Pancreas (tissue), 10 donors: ENCODE measurements at places on chromosomes 3 and 15. TPM values are rescaled to one million over a fixed set of nuclear protein-coding genes. Genes with fewer than 3 reads are reported as not detected.

DNA sequence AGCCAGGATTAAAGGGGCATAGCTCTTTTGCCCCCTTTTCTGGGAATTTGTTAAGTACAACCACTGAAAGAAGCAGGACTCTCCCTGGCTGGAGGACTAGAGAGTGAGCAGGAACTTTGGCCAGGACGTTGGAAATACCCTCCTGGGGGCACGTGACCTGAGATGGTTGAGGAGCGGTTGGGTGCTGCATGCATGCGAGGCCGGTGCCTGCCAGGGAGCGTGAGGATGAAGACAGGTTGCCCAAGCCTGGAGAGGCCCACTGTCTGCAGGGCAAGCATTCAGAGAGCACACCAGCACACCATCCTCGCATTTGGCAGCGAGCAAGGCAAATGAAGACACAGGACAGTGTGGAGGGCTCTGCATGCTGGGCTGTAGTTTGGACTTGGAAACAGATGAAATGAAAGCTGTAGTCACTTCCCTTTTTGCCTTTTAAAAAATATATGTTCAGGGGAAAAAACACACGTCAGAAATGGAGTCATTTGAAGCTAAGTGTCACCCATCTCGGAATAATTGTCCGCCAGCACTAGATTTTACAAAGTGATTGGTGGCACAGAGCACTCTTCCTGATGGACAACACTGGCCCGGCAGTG lies 217.6 kb downstream of the SLCO3A1 start:
- peak; percentile 34 for DNase-seq

OR5K2 gene
- not detected for total RNA-seq

GRCh38 chr3:48852151-48852550 lies 4.5 kb upstream of the PRKAR2A start:
- DNase-seq: no peak

DNA sequence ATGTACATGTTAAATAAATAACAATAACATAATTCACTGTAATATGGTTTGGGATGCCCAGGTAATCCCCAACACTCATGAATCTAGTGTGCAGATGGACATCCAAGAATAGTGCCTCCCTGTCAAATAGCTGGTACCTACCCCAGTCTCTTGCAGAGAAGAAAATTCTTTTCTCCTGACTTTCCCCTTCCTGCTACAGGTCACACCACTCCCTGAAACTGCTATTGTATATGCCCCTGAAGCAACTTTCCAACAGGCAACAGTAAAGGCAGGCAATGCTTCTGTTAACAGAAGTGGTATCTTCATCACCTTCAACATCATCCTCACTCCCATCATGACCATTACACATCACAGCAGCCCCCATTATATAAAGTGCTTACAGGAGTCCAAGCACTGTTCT lies 431.6 kb downstream of the MAGI1 start:
- DNase-seq: no peak

DNA sequence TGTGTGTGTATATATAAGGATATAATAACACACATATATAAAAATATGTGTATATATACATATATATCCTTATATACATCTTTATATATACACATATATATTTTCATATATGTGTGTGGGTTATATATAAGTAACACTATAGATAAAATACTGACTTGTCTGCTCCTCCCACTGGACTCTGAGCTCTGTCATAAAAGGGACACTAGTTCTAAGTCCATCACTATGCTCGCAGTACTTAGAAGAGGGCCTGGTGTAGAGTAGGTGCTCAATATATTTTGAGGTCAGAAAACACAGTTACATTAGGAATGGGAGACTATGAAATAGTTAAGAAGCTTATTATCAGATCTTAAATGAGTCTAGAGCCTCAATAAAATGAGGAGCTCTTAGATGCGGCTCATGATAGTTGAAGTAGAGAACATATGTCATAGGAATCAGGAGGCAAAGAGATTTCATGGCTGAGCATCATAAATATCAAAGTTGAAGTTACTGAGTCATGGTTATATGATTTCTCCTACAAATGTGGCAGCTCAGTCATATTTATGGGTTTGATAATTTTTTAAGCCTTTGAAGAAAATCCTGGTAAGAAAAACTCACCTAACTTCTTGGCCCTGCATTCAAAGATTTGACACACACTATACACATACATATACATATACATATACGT lies 371.2 kb upstream of the THBS1 start:
- no peak for DNase-seq

DNA sequence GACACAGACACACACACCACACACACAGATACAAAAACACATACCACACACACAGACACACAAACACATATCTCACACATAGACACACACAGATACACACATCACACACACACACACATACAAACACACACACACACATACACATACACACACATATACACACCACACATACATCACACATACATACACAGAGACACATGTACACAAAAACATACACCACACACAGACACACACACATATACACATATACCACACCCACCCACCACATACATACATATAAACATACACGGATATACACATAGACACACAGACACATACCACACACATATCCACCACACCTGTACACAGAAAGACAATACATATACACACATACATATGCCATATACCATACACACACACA lies 66.7 kb downstream of the RASGRF1 start:
- DNase-seq: no peak

DNA sequence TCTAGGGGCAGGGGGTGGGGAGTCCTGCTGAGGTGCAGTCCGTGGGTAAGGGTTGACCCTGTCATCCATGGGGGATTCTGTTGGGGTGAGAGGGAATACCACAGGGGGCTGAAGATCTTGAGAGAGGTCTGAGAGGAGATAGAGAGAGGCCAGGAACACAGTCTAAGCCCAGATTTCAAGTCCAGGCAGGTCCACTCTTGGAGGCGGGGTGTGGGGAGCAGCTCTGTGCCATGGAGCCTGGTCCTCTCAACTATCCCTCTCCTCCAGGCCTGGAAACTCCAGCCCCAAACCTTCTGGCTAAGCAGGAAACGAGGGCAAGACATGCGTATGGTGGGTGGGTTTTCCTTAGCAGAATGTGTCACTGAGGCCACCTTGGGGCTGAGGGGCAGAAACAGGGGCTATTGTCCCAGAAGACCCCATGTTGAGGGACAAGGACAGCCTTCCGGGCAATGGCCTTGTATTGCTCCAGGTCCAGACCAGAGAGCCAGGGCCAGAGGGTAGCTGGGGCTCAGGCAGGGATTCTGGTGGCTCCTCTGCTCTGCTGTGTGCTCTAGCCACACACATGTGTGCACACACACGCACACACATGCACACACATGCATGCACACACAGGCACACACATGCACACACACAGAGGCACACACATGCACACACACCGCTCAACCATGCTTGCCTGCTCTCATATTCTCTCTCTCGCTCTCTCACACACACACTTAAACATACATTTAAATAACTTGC lies 48.6 kb upstream of the MAGEF1 start:
- DNase-seq: no peak

GRCh38 chr3:169811631-169812331 lies 889 bp upstream of the LRRIQ4 start:
- no peak for DNase-seq

DNA sequence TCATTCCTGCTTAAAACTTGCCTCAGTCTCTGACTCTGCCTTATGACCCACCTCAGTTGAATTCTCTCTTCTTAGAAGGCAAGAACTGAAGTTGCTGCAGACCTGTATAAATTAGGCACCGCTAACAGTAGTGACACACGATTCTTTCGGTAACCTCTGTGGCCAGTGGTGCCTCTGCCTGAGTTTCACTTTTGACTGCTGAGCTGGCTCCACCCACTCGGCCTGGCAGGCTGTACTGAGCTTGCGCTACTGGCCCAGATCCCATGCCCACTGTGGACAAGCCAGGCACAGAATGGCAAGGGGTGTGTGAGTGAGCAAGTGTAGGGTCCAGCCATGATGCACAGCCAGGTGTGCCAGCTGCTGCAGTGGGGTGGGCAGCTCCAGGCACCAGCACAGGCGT lies 19.1 kb upstream of the EIF1B start:
- DNase-seq: no peak

PCOLCE2 gene
- 0.63 TPM for total RNA-seq

DNA sequence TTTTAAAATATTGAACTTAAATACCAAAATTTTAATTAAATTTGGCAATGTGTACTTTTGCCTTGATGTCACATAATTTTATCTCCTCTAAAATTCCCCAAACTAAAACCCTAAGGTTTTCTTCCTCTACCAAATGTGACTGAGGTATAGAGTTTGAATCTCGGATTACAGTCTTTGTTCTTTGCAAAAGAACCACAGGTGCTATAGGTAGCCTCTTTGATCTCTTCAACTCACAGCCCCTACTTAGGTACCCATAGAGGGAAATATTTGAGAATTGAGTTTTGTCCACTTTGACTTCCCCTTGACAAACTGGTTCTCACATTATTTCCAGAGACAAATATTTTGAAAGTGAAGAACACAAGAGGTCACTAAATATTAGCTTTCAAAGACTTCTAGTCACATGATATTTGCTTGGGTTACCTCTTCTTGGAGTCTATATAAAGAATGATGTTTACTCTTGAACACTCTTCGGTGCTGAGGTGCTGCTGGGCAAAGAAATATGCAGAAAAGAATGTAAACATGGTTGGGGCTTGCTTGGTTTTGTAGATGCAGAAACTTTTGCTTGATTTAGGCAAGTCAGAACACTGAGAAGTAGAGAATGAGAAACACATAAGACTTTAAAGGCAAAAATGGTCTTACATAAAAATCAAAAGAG lies 120.8 kb upstream of the MCTP2 start:
- no peak for DNase-seq

CCDC54 gene
- not detected for total RNA-seq

- DNase-seq: no peak
These were observed 73.3 kb downstream of the FNDC3B start for GRCh38 chr3:172112734-172113120.

DNA sequence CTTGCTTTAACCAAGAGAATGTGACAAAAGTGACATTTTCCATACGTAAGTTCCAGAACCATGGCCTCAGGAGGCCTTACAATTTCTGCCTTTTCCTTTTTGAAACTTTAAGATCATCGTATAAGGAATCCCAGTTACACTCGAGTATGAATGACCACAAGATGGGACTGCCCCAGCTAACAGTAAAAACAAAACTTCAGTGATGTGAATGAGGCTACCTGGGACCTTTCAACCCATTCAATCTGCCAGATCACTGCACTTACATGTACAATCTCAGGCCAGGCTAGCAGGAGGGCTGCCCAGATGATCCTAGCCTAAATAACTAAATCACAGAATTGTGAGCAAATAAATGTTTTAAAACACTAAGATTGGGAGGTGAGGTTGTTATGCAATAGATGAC lies 328.8 kb downstream of the CNTN6 start:
- DNase-seq: no peak

SV2B gene
- total RNA-seq: 8.4 TPM

CDHR4 gene
- not detected for total RNA-seq

GRCh38 chr15:28961391-28961790 lies 75.6 kb downstream of the APBA2 start:
- no peak for DNase-seq

GRCh38 chr15:53414167-53414566 lies 345.3 kb downstream of the WDR72 start:
- DNase-seq: no peak

SMAD6 gene
- total RNA-seq: 3.1 TPM

UNC13C gene
- total RNA-seq: 0.03 TPM

DNA sequence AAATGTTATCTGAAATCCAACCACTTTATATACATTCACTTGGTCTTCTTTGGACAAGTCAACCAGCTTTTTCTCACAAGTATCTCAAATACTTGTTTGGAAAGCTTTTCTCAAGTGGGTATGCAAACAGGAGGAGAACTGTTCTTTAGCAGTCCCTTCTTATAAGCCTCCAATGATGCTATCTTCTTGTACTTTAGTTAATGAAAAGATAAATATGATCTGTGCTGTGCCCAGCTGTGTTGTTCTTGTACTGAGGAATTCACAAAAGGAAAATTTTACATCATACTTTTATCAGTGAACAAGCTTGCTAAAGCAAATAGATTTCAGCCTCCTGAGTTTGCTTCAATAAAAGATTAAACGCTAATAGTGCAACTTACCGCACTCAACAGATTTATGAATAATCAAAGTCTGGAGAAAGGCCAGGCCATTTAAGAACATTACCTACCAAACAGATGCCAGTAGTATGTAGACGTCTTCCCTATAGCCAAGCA lies 395.2 kb downstream of the MECOM start:
- no peak for DNase-seq

DNA sequence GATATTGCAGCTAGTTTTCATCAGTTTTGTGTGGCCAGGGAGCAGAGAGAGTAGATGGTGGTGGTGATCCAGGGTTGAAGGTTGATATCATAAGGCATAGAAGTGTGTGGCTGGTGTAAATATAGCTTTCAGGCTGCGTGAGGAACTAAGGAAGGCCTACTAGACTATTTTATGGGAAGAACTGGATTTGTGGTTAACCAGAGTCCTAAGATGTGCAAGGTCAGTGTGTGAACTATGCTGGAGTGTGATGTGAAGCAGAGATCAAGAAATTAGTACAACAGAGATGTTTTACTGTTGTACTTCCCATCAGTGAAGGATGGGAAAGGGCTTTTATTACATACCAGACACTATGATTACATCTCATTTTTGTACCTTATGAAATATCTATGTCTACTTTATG lies 41.5 kb downstream of the MAPK6 start:
- no peak for DNase-seq

- DNase-seq: no peak
These were observed 17.0 kb downstream of the CX3CR1 start for GRCh38 chr3:39262846-39263245.

CLCN2 gene
- total RNA-seq: 9.2 TPM

DNA sequence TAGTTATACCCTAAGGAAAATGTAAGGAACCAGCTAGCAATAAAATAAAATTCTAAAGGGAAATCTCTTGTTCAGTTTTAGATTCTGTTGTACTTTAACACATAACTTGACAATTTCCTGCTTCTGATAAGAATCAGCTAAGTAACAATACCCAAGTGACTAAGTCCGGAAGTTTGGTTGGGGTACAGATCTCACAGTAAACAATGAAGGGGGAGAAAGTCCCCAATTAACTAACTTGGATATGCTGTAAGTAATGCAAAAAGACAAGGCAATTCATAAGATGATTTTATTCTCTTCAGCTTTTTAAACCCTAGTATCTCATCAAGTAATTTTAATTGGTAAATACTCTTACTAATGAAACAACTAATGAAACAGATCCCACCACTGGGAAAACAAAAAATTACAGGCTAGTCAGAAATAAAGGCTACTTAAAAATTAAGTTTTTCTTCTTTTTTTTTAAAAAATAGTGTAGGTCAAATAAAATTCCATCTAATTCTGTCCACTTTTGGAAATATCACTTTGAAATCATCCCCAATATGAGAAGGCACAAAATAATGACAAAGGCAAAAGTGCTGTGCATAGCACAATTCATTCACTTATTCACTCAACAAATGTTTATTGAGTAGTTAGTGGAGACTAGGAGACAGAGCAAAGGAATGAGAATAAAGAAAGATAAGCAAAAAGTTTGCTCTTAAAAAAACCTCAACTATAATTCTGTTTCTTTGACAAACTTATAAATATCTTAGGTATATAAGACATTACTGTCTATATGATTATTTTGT lies 37.8 kb upstream of the IL20RB start:
- no peak for DNase-seq

MITF gene
- 5.1 TPM for total RNA-seq

SLC22A14 gene
- 0.12 TPM for total RNA-seq

CCDC66 gene
- total RNA-seq: 9.2 TPM
